ENCODE measurements at places on chromosomes 5 and 9. TPM values are rescaled to one million over a fixed set of nuclear protein-coding genes. Genes with fewer than 3 reads are reported as not detected.

GRCh38 chr5:150120062-150120441, 33.7 kb upstream of the CSF1R start:
- no peak for DNase-seq

DNA sequence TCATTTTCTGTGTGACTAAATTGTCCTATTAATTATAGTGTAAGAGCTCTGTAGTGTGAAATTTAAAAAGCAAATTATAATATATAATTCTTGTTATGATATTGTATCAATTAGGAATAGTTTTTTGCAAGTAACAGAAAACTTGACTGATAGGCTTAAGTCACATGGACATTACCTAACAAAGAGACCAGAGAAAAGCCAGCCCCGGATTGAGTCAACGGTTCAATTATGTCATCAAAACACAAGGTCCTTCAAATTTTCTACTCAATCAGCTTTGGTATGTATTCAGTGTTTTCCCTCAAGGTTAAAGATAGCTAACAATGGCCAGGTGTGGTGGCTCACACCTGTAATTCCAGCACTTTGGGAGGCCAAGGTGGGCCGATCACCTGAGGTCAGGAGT, 126.7 kb upstream of the PTGER4 start:
- DNase-seq = no peak

- DNase-seq = no peak
Observed at GRCh38 chr5:88474574-88474973, 205.9 kb upstream of the TMEM161B start.

GRCh38 chr5:161676103-161676502, 9.4 kb upstream of the GABRA6 start:
- DNase-seq = no peak

MYOT gene
- not detected for total RNA-seq

LRRC26 gene
- not detected for total RNA-seq

AJM1 gene
- total RNA-seq = 5.6 TPM

TTF1 gene
- total RNA-seq = 35.1 TPM
